ENCODE measurements at places on chromosomes 16 and 17.

- peak; percentile 80 for DNase-seq
Measured at GRCh38 chr17:5499476-5500231, 13.3 kb downstream of the MIS12 start.

DNA sequence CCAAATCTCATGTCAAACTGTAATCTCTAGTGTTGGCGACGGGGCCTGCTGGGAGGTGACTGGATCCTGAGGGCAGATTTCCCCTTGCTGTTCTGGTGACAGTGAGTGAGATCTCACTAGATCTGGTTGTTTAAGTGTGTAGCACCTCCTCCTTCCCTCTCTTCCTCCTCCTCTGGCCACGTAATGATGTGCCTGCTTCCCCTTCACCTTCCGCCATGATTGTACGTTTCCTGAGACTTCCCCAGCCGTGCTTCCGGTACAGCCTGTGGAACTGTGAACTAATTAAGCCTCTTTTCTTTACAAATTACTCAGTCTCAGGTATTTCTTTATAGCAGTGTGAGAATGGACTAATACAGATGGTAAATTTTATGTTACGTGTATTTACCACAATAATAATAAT is 49.2 kb downstream of the METTL16 start:
- DNase-seq, result no peak

DNA sequence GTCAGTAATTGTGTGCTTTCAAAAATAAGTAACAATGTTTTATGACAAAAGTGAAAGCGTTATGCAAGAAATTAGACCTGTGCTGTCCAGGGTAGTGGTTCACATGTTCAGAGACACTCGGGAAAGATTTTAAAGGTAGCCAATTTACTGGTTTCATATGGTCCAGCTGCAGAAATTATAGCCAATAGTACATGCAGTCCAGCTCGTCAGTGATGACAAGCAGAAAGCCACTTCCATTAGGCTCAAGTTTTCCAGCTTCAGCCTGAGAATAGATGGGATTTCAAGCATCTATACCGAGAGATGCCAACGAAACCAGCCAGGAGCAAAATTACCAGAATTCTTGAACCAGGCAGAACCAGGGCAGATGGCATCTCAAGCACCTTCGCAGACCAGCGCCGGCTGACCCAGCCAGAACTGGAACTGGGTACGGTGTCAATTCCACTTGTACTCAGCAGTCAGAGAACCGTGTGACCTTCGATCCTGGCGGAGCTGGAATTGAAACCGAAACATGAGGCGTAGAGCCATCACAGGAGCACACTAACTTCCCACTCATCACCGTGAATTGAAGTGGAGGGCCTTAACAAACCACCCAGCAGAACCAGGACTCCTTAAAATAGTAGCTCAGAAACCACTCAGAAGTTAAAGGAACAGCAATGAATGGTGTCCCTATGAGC is 207.9 kb upstream of the HSBP1 start:
- no peak for DNase-seq

DNA sequence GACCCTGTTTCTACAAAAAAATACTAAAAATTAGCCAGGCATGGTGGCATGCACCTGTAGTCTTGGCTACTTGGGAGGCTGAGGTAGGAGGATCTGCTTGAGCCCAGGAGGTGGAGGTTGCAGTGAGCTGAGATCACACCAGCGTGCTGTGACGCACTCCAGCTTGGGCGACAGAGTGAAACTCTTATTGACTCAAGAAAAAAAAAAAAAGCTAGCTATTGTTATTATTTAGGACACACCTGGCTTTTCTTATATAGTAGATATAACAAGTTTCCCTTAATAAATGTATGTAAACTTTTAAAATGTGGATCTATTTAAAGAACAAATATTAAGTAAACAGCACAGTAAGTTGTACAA is 1.8 kb downstream of the RABEP2 start:
- no peak for DNase-seq

DNA sequence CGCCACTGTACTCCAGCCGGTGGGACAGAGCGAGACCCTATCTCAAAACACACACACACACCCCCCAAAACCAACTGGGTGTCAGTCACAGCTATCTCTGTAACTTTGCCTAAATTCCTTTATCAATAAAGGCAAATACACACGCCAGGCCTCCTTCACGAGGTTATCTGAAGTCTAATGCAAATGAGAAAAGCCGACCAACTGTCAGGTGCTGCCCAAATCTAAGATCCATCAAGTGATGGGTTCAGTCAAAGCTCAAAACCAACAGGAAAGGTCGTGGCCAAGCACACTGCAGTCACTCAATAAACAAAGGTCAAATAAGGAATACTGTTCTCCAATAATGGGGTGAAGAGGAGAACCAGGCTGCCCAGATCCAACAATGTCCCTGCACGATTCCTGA is 1.1 kb downstream of the ANKFY1 start:
- DNase-seq, result no peak

- no peak for DNase-seq
Measured at GRCh38 chr16:47581114-47581513, 120.0 kb downstream of the PHKB start.

DNA sequence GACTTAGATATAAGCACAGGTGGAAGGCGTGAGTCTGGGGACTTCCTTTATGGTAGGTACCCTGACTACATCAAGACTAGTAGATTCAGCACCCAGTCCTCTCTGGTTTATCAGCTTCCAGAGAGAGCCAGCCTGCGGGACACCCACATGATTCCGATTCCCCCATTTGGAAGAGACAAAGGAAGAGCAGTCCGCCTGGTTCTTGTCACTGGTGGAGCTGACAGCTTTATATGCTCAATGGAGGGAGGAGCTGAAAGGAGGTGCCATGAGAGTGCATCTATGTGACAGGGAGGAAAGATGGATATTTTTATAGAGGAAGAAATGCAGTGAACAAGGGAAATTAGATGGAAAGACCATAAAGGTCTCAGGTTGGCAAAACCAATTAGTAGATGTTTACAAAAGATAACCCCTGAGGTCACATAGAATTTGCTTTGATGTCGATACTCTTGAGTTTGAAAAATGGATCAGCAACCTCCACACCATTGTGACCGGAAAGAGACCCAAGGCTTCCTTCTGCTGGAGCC is 437.7 kb downstream of the PMP22 start:
- DNase-seq, result no peak

GRCh38 chr17:68480885-68481284 is 23.6 kb upstream of the WIPI1 start:
- DNase-seq, result no peak

DNA sequence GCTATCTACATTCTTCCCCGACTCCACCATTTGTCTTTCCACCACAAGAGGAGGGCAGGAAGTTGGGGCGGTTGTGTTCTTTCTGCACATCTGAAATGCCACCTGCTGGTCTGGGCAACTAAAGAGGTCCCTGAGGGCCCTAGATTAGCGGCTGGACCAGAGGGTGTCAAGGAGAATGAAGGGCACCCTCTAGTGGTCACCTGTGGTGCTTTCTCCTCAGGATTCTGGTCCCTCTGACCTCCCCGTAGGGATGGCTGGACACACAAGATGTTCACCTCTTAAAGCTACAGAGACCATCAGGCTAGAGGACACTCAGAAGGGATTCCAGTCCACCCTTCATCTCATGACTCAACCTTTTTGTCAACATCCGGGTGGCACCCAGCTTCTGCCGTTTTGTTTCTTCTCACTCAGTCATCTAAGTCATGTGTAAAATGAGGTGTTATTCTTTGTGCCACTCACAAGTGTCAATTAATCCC is 2.9 kb upstream of the SCIMP start:
- DNase-seq, result peak; percentile 29

DNA sequence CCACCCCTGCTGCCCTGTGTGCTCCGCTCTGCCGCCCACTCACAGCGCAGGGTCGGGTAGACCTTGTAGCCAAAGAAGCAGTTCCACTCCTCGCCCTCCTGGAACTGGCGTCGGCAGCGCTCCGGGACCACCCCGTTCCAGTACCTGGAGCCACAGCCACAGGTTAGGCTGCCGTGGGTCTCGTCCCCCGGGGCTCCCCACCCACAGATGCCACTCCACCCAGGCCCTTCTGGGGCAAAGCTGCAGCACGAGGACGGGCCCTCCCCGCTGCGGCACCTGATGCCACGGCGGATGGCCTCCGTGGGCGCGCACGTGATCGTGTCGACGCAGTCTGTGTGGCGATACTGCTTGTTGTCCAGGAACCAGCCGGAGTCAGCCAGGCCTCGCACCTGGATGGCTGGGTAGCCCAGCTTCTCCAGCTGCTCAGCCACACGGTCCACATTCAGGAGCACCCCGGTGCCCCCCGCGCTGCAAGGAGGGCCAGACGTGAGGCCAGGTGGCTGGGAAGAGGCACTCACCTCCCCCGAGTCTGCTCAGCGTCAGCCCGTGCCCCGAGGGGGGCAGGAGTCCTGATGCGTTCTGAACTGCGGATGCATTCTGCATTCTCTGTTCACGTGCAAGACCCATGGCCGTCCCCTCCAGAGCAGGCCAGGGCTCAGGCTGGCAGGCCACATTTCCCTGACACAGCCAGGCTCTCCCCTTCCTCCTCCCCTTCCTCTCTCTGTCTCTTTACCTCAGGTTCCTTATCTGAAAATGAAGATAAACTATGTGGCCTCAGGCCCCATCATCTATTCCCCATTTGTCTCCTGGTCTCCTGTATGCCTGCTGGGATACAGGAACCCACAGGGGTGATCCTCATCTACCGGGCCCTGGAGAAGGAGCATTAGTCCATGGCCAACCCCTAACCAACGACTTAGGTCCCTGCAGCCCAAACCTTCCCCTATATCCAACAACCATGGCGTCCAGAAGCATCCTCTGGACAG is 4.1 kb downstream of the NOTUM start:
- DNase-seq, result no peak

- DNase-seq, result no peak
Measured at GRCh38 chr17:44334727-44335126, 10.1 kb upstream of the SLC25A39 start.

DNA sequence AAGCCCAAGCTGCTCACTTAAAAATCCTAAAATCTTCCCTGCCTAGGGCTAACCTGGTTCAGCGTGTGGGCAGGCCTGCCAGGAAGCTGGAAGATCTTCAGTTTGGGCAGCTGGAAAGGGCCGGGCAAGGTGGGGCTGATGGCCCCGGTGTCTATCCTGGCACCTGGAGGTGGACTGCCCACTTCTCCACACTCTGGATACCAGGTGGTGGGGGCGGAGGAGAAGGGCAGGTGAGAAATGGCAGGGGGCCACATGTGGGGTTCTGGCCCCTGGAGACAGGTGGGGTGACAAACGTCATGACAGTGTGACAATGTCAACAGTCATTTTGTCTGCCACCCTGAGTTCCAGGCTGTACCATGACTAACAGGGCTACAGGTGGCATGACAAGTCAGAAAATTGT is 78.5 kb upstream of the C16orf82 start:
- no peak for DNase-seq

DNA sequence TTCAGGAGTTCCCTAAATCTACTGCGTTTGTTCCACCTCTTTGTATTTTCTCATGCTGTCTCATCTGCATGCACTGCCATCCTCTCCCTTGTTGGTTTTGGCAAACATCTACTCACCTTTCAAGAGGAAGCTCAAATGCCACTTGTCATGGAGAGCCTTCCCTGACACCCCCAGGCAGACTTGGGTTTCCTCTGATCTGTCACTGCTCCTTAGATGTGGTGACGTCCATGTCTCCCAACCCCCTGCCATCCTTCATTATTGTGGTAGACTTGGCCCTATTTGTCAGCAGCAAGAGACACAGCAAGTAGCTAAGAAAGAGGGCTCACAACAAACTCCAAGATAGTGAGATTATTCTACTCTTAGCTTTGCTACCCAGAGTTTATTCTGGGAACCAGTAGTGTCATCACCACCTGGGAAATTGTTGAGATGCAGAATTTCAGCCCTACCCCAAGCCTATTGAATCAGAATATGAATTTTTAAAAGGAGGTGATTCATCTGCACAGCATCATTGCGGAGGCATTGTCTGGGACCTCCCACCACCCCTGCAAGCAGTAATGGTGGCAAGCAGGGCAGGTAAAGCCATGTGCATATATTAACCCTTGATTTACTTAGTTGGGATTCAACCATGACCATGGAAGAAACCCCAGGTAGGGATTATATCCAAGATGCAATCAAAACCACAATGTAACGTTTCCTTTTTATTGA is 248.9 kb downstream of the SHISA9 start:
- DNase-seq, result no peak

GRCh38 chr17:68343976-68344375 is 52.7 kb downstream of the ARSG start:
- DNase-seq, result no peak

- no peak for DNase-seq
Measured at GRCh38 chr17:335691-336090, 16.9 kb downstream of the RPH3AL start.

DNA sequence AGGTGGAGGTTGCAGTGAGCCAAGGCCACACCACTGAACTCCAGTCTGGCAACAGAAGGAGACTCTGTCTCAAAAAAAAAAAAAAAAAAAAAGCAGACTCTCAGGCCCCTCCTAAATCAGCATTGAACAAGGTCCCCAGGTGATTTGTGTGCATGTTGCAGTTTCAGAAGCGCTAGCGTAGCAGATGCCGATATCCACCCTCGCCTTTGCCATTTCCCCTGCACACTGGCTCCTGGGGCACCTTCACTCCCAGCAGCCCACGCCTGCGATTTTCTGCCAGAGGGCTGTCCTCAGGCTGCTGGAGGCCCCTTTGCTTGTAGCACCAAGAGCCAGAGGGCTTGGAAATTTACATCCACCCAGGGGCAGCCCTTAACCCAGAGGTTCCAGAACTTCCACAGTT is 95.6 kb downstream of the WSCD1 start:
- no peak for DNase-seq

GRCh38 chr16:58649707-58650106 is 20.1 kb upstream of the CNOT1 start:
- no peak for DNase-seq

DNA sequence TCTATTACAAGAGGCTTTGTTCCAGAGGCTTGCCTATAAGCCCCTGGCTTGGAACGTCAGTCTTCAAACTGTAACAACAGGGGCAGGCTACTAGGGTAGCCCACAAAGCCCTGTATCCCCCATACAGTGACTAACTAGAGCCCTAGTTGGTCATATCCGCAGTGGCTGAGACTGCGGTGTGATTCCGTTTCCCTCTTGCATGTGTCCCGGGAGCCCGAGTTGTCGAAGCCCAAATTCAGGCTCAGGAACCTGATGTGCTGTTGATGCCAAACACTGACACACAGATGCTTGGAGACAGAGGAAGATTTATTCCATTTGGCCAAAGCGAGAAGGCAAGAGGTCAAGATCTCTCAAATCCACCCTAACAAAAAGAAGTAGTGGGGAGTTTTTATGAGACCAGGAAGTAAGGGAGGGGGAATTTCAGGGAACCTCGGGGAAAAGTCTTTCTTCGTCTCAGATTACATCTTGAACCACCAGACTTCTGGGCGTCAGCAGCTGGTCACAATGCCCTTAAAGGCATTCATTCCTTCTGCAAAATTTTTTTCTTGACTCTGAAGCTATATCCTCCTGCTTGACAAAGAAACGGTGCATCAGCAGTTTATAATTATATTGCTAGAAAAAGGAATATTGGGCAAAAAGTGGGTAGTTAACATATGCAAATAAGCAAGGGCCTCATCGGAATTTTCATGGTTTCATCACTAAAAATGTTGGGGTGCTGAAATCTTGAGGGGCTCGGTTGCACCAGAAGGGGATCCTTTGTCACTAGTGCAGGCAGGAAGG is 879 bp downstream of the SLFN5 start:
- DNase-seq, result no peak

- DNase-seq, result no peak
Measured at GRCh38 chr16:81261049-81261648, 22.7 kb downstream of the BCO1 start.

GRCh38 chr16:3977376-3977775 is 96.9 kb upstream of the CREBBP start:
- DNase-seq, result no peak

GRCh38 chr17:76046064-76046463 is 19.0 kb upstream of the EVPL start:
- peak; percentile 69 for DNase-seq

- DNase-seq, result no peak
Measured at GRCh38 chr17:76955191-76955590, 87.0 kb downstream of the MGAT5B start.

- no peak for DNase-seq
Measured at GRCh38 chr16:30054451-30054850, 11.1 kb upstream of the ALDOA start.
